ENCODE measurements at places on chromosomes 4 and X.
A peak's percentile ranks its signal among the peaks of the same experiment; 100 is the strongest.

DNA sequence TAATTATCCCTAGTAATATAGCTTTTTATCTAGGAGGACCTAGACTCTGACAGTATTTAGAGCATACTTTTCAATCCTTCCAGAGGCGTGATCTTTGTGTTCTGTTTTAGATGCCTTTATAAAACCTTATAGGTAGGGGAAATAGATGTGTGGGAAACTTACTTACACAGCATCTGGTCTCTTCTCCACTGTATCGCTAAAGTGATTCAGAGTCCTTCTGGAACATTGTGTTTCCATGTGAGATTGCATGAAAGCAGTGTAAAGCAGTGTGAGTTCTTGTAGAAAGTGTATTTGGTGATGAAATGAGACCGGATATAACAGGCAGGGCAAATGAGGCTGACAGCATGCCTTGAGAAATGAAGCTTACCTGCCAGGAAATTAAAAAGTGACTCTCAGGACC, 9.5 kb downstream of the GABRB1 start:
- DNase-seq, result no peak

GRCh38 chr4:166459621-166460020, 586.6 kb downstream of the TLL1 start:
- DNase-seq, result no peak

- no peak for DNase-seq
Measured at GRCh38 chr4:187075514-187075913, 351.9 kb upstream of the FAT1 start.

- no peak for DNase-seq
Measured at GRCh38 chrX:14802943-14803710, 69.7 kb downstream of the FANCB start.

- peak; percentile 45 for DNase-seq
Measured at GRCh38 chrX:84046403-84046984, 141.5 kb downstream of the RPS6KA6 start.

GRCh38 chrX:42085836-42086235, 162.5 kb upstream of the CASK start:
- DNase-seq, result no peak
